NCI-H187 treated with DMSO at 0.1 percent for 48 hours (cell line): ENCODE measurements at places on chromosomes 7 and 10.

DNA sequence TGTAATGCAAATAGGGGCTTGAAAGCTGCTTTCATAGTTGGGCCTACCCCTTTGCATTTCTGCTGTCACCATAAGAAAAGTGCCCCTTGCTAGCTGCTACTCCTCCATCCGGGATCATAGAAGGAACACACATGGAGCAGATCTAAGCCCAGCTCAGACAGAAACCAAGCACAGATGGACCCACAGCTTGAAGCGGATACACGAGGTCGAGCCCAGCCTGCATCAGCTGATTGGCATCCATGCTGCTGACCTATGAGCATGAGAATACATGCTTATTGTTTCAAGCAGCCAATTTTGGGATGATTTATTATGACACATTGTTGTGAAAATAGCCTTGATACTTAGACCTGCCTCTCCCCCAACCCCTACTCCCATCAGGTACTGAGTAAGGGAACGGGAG lies 109.2 kb downstream of the ZNF467 start:
- DNase-seq, result no peak

GRCh38 chr7:90222811-90223725 lies 11.5 kb downstream of the STEAP2 start:
- DNase-seq, result no peak

- DNase-seq, result no peak
Measured at GRCh38 chr10:71068861-71069271, 143.5 kb upstream of the UNC5B start.

- no peak for DNase-seq
Measured at GRCh38 chr10:31262672-31263071, 56.3 kb upstream of the ZEB1 start.

- no peak for DNase-seq
Measured at GRCh38 chr10:131854579-131855335, 46.1 kb upstream of the PPP2R2D start.

GRCh38 chr10:81828251-81828650 lies 46.7 kb upstream of the NRG3 start:
- DNase-seq, result no peak

GRCh38 chr10:5659702-5660528 lies 6.5 kb downstream of the ASB13 start:
- no peak for DNase-seq

DNA sequence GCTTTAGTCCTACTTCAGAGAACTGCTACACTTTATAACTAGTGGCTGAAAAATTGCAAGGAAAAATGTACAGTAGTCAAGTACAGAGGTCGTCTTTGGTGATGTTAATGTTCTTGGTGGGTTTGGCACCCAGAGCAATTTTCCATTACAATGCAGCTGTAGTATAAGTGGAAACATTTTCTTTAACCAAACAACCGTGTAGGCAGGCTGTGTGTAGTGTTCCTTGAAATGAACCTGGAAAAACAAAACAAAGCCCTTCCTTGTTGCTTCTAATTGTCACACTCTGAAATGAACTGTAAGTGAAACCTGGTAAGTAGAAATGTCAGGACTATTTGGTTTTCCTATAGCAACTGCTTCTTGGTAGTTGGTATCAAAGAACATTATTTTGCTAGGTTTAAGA lies 256.9 kb downstream of the MDFIC start:
- peak; percentile 4 for DNase-seq

GRCh38 chr7:17521437-17521836 lies 223.0 kb downstream of the AHR start:
- no peak for DNase-seq

- DNase-seq, result no peak
Measured at GRCh38 chr7:55132890-55133551, 114.2 kb downstream of the EGFR start.

- DNase-seq, result no peak
Measured at GRCh38 chr10:50322077-50322476, 70.8 kb upstream of the ASAH2 start.

GRCh38 chr7:17362439-17363105 lies 64.1 kb downstream of the AHR start:
- DNase-seq, result no peak

- no peak for DNase-seq
Measured at GRCh38 chr10:4131407-4132215, 346.6 kb upstream of the KLF6 start.

DNA sequence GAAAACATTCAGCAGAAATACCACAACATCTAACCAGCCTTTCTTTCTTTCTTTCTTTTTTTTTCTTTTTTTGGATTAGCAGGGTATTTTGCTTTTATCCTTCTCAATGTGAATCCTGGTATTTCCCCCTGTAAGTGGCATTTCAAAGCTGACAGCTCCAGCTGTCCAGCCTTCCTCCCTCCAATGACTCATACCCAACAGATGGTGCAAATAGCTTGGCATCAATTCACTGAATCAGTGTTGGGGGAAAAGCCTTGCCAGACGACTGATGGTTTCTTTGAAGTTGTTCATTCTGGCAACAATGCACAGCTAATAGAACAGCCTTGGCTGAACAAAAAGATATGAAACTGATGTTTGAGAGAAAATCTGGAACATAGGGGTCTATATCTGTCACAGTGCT lies 316.8 kb upstream of the STEAP1 start:
- no peak for DNase-seq

DNA sequence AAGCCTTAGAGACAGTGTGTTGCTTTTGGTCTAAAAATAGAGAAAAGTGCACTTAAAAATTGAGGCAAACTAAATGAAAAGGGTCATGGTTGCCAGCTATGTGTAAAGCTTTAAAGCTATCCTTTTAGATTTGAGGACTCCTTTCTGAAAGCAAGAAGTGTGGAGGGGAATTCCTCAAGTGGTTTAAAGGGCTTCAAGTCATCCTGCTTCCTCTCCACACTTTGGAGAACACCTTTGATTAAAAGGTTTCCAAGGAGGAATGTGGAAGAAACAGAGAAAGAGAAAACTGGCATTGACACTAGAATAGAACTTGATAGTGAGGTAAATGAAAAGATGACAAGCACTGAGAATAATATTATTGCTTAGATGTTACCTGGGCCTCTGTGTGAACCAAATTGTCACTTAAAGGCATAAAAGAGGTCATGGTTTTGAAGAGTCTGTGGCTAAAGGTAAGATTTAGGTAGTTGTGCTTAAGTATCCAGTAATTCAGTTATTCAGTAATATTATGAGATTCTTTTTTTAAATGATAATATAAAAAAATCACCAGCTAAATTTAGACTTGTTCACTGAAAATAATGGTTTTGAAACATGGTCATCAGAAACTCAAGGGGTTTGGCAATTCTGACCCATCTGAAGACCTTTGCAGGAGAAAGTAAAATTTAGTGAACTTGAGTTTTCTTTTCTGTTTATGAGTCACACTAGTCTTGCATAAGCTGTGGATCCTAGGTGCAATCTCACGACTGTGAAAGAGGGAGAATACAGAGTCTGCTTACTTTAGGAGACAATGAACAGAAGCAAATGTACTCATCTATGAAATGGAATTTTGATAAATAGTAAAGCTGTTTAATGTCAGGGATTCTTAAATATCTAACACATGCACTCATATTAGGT lies 466.0 kb downstream of the KIF20B start:
- DNase-seq, result no peak

GRCh38 chr7:44814919-44815318 lies 18.4 kb downstream of the PPIA start:
- DNase-seq, result no peak

- DNase-seq, result no peak
Measured at GRCh38 chr10:99711129-99711719, 20.7 kb downstream of the COX15 start.

- DNase-seq, result no peak
Measured at GRCh38 chr7:5417106-5418071, 6.2 kb downstream of the TNRC18 start.

DNA sequence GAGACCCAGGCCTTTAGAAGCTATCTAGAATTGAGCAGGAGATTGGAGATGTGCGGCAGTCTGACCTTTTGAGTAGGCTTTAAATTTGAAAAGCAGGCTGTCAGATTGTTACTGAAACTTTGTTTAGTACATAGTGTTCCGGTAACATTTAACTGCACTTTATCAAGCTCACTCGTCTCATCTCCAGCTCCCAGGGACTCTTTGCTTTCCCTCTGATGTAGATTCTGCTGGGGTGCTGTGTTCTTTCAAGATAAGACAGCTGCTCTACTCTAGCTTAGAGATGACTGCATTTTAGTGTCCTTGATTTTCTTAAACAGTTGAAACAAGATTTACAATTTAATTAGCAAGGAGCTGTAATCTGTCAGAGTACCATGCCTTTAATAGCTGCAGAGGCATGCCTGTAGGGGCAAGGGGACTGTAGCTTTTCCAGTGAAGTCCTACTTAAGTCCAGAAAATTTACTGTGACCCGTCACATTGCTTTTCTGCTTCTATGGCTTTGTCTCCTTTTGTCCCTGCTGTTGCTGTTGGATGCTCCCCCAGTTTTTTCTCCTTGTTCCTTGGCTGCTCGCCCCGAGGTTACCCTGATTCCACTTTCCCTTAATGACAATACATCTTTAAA lies 56.4 kb upstream of the MTPN start:
- no peak for DNase-seq

DNA sequence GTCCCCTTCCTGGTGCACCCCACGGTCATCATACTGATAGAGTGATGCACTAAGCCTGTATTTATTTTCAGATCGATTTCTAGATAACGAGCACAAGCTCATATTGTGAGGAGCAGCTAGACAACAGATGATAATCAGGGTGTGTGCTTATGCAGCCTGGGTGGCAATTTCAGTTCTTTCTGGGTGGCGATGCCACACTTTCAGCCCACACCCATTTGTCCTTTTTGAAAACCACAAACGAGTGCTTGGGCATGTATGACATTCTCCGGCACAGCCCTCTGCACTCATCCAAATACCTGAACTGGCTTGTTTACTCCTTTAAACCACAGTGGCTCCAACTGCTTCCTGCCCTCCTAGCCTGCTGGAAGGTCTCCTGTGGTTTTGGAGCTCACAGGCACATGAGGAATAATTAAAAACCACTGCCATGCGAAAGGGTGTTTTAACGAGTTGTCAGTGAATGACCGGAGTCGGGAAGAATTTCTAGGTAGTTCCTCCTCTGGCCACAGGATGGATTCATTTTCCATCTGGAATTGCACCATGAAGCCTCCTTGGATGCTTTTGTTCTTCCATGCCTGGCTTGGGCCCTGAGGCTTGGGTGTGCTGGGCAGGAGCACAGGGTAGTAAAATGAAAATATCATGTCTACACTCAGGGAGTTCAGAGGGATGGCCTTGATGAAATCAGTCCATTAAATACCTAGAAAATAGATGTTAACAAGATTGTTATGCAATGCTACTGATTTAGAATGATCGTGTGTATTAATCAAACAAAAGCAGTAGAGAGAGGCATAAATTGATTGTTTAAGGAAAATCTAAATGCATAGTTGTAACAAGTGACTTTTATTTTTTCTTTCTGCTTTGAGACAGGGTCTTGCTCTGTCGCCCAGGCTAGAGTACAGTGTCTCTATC lies 52.4 kb upstream of the ITGB1 start:
- no peak for DNase-seq

DNA sequence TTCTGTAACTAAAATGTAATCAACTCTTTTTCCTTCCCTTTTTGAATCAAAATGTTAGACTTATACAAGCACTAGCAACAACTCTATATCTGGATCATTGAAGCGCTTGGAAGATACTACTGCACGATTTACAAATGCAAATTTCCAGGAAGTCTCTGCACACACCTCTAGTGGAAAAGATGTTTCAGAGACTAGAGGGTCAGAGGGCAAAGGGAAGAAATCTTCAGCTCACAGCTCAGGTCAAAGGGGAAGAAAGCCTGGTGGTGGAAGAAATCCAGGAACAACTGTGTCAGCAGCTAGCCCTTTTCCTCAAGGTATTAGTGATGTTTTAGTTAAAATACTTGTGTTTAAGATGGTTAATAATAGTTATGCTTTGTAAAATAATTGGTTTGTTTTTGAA lies 136.4 kb downstream of the MLLT10 start:
- DNase-seq, result no peak

- no peak for DNase-seq
Measured at GRCh38 chr7:22726907-22727713, at the start of gene IL6. Gene IL6 (plus strand): TSS chr7:22727200. CDS start chr7:22727263, 63 bp downstream.

GRCh38 chr7:33425395-33425794 lies 296.0 kb downstream of the BBS9 start:
- DNase-seq, result no peak

DNA sequence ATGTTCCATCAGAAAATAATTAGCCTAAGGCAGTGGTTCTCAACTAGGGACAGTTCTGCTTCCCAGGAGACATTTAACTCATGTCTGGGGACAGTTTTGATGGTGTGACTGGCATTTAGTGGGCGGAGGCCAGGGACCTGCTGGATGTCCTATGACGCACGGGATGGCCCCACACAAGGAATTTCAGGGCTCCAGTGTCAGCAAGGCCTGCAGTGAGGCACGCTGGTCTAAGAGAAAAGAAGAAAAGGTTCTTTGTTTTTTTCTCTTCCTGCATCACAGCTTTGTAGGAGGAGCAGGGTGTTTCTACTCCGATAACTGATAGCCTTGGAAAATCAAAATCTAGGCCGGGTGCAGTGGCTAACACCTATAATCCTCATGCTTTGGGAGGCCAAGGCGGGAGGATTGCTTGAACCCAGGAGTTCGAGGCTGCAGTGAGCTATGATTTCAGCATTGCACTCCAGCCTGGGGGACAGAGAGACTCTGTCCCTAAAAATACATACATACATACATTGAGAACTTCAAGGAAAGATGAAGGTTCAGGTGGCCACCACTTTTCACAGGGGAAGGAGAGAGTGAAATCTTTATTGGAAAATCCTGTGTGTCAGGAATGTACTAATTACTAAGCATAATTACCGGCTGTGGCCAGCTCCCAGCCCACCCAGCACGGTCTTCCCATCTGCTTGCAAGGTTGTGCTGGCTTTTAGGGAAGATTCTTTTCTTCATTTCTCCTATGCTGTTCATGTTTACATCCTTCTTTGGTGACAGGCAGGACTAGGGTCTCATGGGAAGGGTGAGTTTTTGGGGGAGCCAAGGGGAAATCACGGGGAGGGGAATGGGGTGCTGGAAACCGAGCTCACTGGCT lies 150.4 kb downstream of the ACTR3B start:
- DNase-seq, result no peak

DNA sequence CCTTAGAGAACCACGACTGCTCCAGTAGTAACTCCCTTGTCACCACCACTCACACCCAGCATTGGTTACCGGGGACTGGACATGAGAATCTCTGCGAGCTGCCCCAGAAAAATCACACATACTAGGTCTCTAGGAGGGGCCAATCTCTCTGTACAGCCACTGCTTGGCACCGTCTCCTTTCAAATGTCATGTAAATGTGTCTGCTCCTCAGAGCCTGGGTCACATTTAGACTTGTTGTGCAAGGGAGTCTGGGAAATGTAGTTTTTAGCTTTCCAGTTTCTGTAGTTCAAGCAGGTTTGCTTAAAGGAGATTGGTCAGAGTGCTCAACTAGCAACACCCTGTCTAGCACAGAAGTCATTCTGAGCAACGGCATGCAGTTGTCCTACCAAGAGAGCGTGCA lies 60.0 kb downstream of the CHN2 start:
- DNase-seq, result no peak

GRCh38 chr10:78416031-78417011 lies 382.7 kb downstream of the RPS24 start:
- DNase-seq, result no peak

DNA sequence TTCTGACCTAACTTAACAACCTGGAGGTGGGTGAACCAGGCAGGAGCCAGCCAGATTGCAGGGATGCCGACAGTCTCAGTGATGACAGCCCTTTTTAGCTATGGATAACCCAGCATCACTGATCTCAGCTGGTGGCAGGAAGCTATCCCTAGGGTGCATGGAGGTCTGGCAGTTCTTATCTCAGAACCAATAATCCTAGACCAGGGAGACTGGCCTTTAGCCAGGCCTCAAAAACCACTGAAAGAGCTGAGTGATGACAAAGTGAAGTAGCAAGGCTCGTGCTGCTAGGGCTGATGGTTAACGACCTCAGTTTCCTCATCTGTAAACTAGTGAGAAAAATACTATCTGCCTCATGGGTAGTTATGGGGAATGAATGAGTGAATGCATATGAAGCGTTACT lies 112.5 kb downstream of the RALA start:
- no peak for DNase-seq
